ENCODE measurements at places on chromosomes 6 and 20.

DNA sequence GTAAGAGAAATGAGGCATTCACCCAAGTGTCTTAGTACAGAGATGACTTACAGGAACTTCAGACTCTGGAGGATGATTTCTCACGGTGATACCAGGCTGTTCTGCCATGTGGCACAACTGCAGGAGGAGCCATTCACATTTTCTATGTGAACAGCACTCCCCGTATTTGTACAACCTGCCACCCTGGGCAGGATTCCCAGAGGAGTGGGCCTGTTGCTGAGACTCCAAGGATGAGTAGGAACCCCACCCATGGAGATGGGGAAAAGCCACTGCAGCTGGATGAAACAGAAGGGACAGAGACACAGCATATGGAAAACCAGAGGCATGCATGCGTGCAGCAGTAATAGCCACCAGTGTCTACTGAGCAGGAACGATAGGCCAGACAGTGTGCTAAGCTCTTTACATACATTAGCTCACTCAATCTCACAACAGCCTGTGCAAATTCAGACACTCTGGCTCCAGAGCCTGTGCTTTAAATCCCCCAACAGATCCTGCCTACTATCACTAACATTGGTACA, 48.0 kb upstream of the PTPRT start:
- H3K27me3 ChIP-seq, result no peaks in the 10 kb centered on the region
- no peak for DNase-seq
- no peaks in the 10 kb centered on the region for H3K36me3 ChIP-seq

DNA sequence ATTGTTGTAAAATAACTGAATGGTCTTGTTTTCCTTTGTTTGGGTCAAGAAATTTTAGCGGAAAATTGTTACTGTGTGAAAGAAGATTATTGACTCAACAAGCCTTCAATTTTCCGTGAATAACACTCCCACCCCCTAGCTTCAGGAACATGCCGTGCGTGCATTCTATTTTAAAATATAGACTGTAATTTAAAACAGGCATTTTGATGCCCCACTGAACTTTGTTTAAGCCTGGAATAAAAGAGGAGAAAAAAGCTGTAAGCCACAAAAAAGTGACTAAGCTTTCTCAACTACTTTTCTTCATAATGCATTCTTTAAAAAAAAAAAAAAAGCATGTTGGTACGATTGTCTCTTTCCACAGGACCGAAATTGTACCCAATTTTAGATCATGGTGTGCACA, 166.0 kb downstream of the ARID1B start:
- no peak overlapping the region for H3K4me3 ChIP-seq
- H3K4me1 ChIP-seq, result peaks cover 19% of the 10 kb centered on the region
- DNase-seq, result no peak
- H3K36me3 ChIP-seq, result no peaks in the 10 kb centered on the region
- H3K27ac ChIP-seq, result no peak overlapping the region
- H3K27me3 ChIP-seq, result no peaks in the 10 kb centered on the region

- no peak for DNase-seq
- H3K36me3 ChIP-seq, result no peaks in the 10 kb centered on the region
- H3K4me1 ChIP-seq, result no peaks in the 10 kb centered on the region
- peaks cover 11% of the 10 kb centered on the region for H3K27me3 ChIP-seq
These were observed 534 bp downstream of the KIAA1755 start for GRCh38 chr20:38260025-38260377.

DNA sequence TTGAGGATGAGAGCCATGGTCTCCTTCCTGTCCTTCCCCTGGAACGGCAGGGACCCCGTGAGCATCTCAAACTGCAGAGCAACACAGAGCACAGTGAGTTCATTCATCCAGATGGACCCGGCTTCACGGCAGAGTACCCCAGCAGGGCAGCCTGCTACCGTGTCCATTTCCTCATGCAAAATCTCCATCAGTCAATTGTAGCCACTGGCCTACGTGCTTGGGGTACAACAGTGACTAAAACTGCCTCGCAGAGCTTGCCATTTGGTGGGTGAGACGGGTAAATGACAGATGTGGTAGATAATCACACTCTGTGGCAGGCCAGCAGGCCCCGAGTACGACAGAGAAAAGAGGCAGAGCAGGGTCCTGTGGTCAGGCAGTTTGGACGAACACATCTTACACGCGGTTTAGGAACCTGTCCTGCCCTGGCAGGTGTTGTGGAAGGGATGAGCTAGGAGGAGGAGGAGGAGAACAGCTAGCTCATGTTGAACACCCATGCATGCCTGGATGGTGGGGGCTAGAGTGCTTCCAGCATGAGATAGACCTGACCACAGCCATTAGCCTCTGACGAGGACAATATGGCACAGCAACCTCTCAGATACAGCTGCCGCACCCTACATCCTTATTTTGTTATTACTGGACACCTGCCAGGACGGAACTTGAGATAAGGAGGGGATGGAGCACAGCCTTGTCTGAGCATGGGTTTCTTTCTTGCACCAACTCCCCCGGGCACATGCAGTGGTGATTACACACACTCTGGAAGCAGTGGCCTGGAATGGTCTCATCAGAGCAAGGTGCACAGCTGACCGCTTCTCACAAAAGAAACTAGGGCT, 95.6 kb downstream of the RAMACL start:
- no peak overlapping the region for H3K27ac ChIP-seq
- H3K4me1 ChIP-seq, result peaks cover 24% of the 10 kb centered on the region
- no peaks in the 10 kb centered on the region for H3K27me3 ChIP-seq
- no peak for DNase-seq

DNA sequence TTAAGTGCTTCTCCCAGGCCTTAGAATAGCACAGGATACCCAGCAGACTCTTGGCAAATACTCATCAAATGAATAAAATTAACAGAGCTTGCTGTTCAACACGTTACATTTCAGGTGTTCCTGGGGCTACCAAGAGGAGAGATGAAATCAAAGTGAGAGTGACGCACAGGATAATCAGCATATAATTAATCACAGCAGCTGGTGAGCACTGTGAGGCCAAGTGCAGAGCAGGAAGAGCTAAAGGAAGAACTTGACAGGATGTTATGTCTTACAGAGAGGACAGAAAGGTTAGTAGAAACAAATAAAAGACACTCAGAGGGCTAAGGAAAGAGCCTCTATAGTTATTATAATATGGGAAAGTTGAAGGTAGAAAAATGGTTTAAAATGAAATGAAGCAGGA, 8.8 kb downstream of the PPIL1 start:
- no peaks in the 10 kb centered on the region for H3K27me3 ChIP-seq
- peaks cover 16% of the 10 kb centered on the region for H3K4me1 ChIP-seq
- no peak overlapping the region for H3K4me3 ChIP-seq
- peaks cover 6% of the 10 kb centered on the region for H3K36me3 ChIP-seq

GRCh38 chr20:51789434-51789833, 12.9 kb downstream of the SALL4 start:
- H3K27ac ChIP-seq, result no peak overlapping the region
- no peaks in the 10 kb centered on the region for H3K36me3 ChIP-seq
- no peaks in the 10 kb centered on the region for H3K4me1 ChIP-seq
- no peak overlapping the region for H3K4me3 ChIP-seq

GRCh38 chr6:42428326-42429041, 23.2 kb downstream of the TRERF1 start:
- H3K4me1 ChIP-seq, result peaks cover 78% of the 10 kb centered on the region
- H3K36me3 ChIP-seq, result no peaks in the 10 kb centered on the region
- DNase-seq, result peak; percentile 62
- H3K27me3 ChIP-seq, result no peaks in the 10 kb centered on the region
- peak overlapping the region; percentile 25 for H3K4me3 ChIP-seq

GRCh38 chr20:63290677-63291472, 2.1 kb upstream of the COL20A1 start:
- no peak overlapping the region for H3K4me3 ChIP-seq
- no peaks in the 10 kb centered on the region for H3K27me3 ChIP-seq
- peak; percentile 60 for DNase-seq

- no peaks in the 10 kb centered on the region for H3K4me1 ChIP-seq
- H3K36me3 ChIP-seq, result no peaks in the 10 kb centered on the region
- no peak overlapping the region for H3K4me3 ChIP-seq
- H3K27me3 ChIP-seq, result no peaks in the 10 kb centered on the region
These were observed 19.3 kb upstream of the AHCY start for GRCh38 chr20:34322267-34323105.

DNA sequence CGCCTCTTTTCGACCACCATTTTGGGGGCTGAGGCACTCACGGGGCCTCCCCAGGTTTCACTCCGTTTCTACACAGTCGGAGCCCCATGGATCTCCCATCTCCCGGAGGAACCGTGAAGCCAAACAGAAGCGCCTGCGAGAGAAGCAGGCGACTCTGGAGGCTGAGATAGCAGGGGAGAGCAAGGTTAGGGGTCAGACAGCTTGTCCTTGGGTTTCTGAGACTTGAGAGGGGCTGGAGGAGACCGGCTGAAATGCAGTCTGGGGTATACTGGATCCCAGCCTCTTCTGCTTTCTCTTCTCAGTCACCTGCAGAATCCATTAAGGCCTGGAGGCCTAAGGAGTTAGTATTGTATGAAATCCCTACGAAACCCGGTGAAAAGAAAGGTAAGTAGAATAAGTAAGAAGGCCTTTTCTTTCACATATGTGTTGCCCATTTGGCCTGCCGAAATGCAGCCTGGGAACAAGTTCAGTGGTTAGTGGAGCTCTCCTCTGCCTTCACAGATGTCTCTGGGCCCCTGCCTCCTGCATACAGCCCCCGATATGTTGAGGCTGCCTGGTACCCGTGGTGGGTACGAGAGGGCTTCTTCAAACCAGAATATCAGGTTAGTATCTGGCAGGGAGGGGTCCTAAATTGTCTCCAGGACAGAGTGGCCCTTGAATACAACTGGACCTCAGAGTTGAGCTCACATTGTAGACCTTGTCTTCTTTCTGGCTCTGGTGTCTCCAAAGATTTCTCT, 984 bp downstream of the VARS2 start:
- no peaks in the 10 kb centered on the region for H3K27me3 ChIP-seq
- peak overlapping the region; percentile 77 for H3K27ac ChIP-seq
- peaks cover 21% of the 10 kb centered on the region for H3K4me1 ChIP-seq

GRCh38 chr6:13289789-13290318, 38.5 kb downstream of the TBC1D7 start:
- H3K27ac ChIP-seq, result no peak overlapping the region
- DNase-seq, result no peak
- H3K4me3 ChIP-seq, result no peak overlapping the region
- H3K36me3 ChIP-seq, result peaks cover 12% of the 10 kb centered on the region
- H3K4me1 ChIP-seq, result no peaks in the 10 kb centered on the region

GRCh38 chr6:33836806-33837469, 33.1 kb upstream of the MLN start:
- no peak for DNase-seq
- no peaks in the 10 kb centered on the region for H3K36me3 ChIP-seq
- H3K4me3 ChIP-seq, result no peak overlapping the region
- H3K27ac ChIP-seq, result no peak overlapping the region
- H3K27me3 ChIP-seq, result no peaks in the 10 kb centered on the region
- peaks cover 18% of the 10 kb centered on the region for H3K4me1 ChIP-seq

- no peak for DNase-seq
- H3K27ac ChIP-seq, result no peak overlapping the region
- no peaks in the 10 kb centered on the region for H3K27me3 ChIP-seq
- no peak overlapping the region for H3K4me3 ChIP-seq
These were observed 22.9 kb downstream of the SSR1 start for GRCh38 chr6:7290079-7290478.

DNA sequence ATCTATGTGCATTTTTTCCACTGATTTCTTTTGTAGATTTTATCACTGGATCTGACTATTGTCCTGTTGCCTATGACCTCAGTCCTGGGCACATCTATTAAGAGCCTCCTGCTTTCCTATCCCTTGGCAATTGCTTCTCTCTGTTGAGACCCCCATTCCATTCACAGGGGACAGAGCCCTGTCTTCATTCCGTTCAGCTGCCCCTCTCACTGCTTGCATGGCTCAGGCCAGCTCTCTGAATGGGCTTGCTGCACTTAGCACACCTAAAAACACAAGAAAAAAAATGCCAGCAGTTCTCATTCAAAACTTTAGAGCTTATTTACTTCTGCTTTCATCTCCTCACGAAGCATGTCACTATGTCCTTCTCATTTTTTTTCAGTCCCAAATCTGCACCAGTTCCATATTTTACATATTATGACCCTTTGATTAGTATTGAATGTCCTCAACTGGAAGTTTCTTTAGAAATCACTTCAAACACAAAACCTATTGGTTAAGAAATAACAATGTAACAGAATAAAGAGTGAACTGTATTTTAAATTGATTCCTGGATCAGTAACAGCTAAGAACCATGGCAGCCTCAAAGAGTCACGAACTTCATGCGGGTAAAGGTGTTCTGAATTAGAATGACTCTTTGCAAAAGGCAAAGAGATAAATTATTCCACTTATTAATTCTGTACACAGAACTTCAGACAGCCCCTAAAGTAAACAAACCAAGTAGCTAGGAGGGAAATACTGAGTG, 616.5 kb downstream of the C6orf118 start:
- no peaks in the 10 kb centered on the region for H3K4me1 ChIP-seq
- no peak for DNase-seq
- no peaks in the 10 kb centered on the region for H3K27me3 ChIP-seq
- H3K4me3 ChIP-seq, result no peak overlapping the region

GRCh38 chr6:36701401-36701991, 3.9 kb downstream of the RAB44 start:
- no peak overlapping the region for H3K4me3 ChIP-seq
- H3K36me3 ChIP-seq, result no peaks in the 10 kb centered on the region
- no peak for DNase-seq
- H3K27me3 ChIP-seq, result no peaks in the 10 kb centered on the region
- H3K4me1 ChIP-seq, result no peaks in the 10 kb centered on the region

DNA sequence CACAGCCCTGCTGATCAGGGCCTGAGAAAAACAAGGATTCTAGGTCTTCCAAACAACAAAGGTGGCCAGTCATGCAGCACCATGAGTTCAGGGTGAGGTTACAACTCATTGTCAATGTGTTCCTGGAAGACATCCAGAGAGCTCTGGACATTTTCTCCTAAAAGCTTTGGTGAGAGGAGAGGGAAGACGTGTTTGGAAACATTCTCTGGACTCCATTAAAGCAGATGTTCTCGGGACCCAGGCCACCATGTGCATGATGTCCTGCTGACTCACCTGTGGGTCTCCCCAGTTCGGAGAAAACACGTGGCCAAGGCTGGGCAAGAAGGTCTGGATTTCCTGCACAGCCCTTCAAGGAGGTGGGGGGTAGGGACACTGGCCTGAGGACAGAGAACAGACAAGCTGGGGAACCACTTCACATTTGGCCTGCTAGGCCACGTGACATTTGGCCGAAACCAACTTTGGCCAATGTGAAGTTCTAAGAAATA, 61.6 kb downstream of the KCNB1 start:
- DNase-seq, result no peak
- H3K27me3 ChIP-seq, result no peaks in the 10 kb centered on the region
- no peaks in the 10 kb centered on the region for H3K4me1 ChIP-seq
- no peak overlapping the region for H3K4me3 ChIP-seq

GRCh38 chr6:101393829-101394251, 332 bp downstream of the GRIK2 start:
- no peak overlapping the region for H3K4me3 ChIP-seq
- no peaks in the 10 kb centered on the region for H3K36me3 ChIP-seq
- H3K27ac ChIP-seq, result no peak overlapping the region
- DNase-seq, result no peak

DNA sequence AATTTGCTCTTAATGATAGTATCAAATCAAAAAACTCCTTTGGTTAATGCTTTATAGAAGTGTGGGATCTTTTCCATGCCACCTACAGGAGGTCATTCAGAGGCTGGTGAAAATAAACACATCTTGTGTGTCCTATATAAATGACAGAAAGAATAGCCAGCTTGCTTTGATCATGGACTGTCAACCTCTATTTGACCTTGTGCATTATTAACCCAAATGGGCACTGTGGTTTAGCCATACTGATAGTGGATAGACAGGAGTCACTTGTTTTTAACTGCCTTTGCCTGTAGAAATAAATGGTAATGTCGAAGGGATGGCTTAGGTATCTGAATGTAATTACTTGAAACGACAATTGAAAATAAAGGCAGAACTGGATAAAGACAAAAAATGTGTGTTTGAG, 123.8 kb downstream of the CDKAL1 start:
- H3K27me3 ChIP-seq, result no peaks in the 10 kb centered on the region
- DNase-seq, result no peak
- no peak overlapping the region for H3K4me3 ChIP-seq
- no peaks in the 10 kb centered on the region for H3K4me1 ChIP-seq
